ENCODE measurements at places on chromosomes 3 and 15.

DNA sequence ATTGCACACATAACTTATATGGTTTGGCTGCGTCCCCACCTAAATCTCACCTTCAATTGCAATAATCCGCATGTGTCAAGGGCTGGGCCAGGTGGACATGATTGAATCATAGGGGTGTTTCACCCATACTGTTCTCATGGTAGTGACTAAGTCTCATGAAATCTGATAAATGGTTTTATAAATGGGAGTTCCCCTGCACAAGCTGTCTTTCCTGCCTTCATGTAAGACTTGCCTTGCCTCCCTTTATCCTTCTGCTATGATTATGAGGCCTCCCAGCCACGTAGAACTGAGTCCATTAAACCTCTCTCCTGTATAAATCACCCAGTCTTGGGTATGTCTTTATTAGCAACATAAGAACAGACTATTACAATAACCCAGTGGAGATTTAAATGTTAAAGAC lies 653.9 kb downstream of the ROBO1 start:
- DNase-seq = no peak

GRCh38 chr3:104943974-104944373 lies 422.7 kb upstream of the ALCAM start:
- no peak for DNase-seq

GRCh38 chr15:70480196-70480856 lies 283.0 kb downstream of the UACA start:
- peak; percentile 77 for DNase-seq

GRCh38 chr15:96695426-96695825 lies 364.9 kb downstream of the NR2F2 start:
- no peak for DNase-seq

DNA sequence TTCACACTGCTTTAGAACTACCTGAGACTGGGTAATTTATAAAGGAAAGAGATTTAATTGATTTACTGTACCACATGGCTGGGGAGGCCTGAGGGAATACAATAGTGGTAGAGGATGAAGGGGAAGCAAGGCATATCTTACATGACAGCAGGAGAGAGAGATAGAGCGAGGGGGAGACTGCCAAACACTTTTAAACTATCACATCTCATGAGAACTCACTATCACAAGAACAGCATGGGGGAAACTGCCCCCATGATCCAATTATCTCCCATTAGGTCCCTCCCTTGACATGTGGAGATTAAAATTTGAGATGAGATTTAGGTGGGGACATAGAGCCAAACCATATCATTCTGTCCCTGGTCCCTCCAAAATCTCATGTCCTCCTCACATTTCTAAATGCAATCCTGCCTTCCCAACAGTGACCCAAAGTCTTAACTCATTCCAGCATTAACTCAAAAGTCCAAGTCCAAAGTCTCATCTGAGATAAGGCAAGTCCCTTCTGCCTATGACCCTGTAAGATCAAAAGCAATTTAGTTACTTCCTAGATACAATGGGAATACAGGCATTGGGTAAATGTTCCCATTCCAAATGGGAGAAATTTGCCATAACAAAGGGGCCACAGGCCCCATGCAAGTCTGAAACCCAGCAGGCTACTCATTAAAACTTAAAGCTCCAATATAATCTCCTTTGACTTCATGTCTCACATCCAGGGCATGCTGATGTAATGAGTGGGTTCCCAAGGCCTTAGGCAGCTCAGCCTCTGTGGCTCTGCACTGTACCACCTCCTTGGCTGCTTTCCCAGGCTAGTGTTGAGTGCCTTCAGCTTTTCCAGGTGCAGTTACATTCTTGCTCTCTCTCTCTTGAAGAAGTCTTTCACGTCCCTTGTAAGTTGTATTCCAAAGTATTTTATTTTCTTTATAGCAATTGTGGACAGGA lies 481.7 kb upstream of the TGFBR2 start:
- DNase-seq = no peak

- DNase-seq = no peak
Observed at GRCh38 chr3:58564456-58565160, 12.6 kb downstream of the FAM107A start.

DNA sequence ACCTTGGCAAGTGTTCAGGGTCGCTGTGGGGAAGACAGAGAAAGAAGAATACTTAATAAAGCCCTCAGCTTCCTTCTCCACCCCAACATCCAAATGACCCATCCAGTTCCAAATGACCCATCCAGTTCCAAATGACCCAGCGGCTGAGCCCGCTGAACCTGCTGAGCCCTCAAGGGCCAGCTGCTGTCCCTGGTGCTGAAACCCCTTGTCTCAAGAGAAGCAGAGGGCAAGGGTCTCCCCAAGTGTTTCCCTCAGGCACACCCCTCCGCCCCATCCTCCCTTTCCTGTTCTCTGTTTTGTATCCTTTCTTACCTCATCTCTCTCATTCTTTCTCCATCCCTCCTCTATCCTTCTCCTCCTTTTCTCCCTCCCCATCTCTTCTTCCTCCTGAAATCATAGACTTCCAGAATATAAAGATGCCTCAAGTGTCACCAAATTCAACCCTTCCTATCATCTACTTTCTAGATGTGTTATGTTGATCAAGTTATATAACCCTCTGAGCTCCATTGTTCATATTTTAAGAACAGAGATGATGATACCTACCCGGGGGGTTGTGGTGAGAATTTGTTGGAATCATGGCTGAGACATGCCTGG lies 29.0 kb downstream of the CCDC33 start:
- DNase-seq = peak; percentile 20

GRCh38 chr3:154102225-154102624 lies 19.0 kb upstream of the ARHGEF26 start:
- DNase-seq = no peak

DNA sequence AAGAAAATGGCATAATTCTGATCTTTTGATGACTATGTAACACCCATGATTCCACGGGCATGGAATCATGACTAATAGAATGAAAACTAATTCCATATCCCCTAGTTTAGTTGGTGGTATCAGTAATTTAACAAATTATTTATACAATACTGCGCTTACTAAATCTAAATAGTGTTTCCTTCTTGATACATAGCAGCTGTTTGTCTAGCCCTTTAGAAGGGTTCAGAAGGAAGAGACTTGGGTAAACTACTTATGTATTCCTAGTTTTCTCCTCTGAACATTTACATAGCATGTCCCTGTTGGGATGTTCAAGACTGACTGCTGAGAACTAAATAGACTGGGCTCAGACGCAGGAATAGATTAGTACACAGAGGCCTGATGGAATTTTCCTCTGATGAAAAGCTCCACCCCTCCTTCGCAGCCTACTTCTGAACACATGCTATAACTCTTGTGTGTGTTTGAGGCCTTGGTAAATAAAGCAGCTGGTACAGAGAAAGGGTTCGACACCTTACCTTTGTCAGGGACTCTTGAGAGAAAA lies 330.6 kb upstream of the LMCD1 start:
- DNase-seq = no peak

- DNase-seq = no peak
Observed at GRCh38 chr3:68103811-68104210, 449.4 kb upstream of the SUCLG2 start.

- no peak for DNase-seq
Observed at GRCh38 chr3:73591286-73591800, 33.4 kb downstream of the PDZRN3 start.

DNA sequence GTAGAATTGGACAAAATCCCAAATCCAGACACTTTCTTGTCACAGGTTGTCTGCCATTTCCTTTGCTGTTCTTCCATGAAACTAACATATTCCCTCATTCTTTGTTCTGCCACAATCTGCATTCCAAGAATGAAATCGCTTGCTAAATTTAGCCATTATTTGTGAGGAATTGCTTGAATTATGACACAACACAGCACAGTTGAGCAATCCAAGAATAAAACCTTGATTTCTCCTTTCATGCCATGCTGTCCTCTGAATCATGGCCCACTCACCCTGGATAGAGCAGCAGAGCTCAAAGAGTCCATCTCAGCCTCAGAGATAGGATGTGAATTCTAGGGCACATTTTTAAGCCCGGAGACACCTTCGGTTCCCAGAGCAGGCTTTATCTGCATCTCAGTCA lies 35.2 kb upstream of the GREM1 start:
- DNase-seq = no peak

- DNase-seq = no peak
Observed at GRCh38 chr3:35760146-35760545, 120.8 kb downstream of the ARPP21 start.

GRCh38 chr3:120280026-120280425 lies 5.0 kb downstream of the GPR156 start:
- DNase-seq = no peak

DNA sequence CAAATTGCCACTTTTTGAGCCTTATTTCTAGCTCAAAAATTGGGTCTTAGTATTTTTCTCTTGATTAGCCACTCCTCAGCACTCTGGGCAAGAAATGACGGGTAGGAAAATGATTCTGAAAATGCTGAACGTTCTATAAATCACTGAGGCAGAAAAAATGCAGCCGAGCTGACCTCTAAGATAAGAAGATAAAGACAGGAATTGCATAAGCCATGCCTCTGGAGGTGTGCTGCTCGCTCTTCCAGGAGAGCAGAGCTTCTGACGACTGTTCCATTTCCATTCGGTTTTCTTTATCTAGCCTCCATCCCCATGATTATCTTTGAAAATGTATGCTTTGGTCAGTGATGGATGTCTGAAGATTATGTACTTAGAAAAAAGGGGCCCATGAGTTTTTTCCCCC lies 558.8 kb upstream of the ADAMTS9 start:
- DNase-seq = no peak

GRCh38 chr15:31309893-31310606 lies 16.6 kb upstream of the KLF13 start:
- no peak for DNase-seq

- no peak for DNase-seq
Observed at GRCh38 chr3:169573148-169573547, 90.4 kb downstream of the MECOM start.

GRCh38 chr3:158644345-158644908 lies at the start of gene GFM1:
Gene GFM1, plus strand, starts transcription at chr3:158644527. Its CDS starts 108 bp downstream, at chr3:158644635.
- peak; percentile 88 for DNase-seq

DNA sequence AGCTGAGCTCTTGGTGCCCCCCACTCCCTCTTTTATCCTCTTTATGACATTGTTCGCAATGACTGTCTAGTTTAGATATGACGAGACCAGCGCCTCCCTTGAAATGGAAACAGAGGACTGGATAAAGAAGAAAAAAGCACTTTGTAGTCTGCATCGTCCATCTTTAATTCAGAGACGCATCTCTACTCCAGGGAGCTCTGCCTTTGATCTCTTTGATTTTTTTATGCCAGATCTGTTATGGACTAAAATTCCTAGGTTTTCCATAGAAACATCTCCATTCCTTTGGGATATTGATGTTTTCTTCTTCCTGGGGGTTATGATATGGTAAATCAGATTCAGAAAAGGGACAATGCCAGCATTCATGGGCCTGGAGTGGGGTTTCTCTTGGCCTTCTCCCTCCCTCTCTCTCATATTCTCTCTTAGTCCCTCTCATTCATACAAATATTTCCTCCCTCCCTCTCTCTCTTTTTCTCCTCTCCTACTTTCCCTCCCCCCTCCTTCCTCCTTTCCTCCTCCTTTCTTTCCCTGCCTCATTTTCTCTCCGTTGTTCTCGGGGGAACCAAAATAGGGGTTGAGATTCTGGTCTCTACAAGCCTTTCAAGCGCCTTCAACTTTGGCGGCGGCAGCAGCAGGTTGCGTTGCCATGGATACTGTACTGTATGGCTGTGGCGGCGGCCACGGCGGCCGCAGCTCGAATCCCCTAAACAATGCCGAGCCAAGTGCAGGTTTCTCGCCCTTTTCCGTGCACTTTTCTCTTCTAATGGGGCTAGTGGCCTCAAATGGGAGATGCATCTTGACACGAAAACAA lies 45.5 kb downstream of the ZIC4 start:
- DNase-seq = no peak

DNA sequence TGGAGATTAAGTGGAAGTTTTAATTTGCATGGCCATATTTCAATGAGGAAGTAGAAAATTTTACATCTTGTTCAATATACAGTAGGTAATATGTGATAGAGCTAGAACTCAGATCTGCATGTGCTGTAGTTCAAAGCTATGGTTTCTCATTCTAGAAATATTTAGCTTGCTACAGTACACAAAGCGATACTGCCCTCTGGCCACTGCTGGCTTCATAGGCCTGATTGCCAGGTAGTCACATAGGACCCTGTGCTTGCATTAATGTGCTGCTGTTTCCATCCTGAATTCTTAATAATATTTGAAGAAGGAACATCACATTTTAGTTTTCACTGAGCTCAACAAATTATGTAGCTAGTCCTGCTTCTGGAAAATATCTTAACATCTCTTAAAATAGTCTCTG lies 87.0 kb downstream of the PLSCR2 start:
- no peak for DNase-seq

DNA sequence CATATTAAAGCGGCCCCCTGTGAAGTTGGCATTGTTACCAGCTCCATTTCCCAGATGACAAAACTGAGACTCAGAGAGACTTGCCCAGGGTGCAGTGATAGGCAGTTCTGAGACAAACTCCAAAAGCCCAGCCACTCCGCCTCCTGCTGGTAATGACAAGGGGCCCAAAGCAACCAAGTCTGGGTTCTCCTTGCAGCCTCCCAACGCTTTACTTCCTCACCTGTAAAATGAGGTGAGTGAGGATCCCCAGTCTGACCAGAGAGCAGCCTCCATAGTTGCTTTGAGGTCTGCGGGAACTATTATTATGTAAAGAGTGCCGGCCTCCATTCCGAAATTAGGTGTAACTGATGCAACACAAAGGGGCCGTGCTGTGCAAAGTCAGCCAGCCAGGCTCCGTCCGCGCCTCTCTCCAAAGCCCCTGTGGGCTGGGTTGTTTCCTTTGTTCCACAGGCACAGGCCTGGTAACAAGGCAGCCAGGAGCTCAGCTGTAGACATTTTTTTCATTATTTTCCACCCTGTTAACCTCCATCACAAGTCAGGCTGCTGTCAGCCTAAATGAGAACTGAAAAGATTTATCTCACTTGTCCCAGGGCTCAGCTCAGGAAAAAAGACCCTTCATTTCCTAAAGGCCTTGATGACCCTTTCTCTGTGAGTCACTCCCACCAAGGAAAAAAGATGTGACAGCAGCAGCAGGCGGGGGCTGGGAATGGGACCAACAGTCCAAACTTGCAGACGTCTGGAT lies 139.1 kb upstream of the RAD18 start:
- DNase-seq = no peak

GRCh38 chr3:9233101-9233500 lies 16.3 kb downstream of the SRGAP3 start:
- no peak for DNase-seq

GRCh38 chr15:90142216-90143165 lies 40.2 kb upstream of the IDH2 start:
- DNase-seq = peak; percentile 49

DNA sequence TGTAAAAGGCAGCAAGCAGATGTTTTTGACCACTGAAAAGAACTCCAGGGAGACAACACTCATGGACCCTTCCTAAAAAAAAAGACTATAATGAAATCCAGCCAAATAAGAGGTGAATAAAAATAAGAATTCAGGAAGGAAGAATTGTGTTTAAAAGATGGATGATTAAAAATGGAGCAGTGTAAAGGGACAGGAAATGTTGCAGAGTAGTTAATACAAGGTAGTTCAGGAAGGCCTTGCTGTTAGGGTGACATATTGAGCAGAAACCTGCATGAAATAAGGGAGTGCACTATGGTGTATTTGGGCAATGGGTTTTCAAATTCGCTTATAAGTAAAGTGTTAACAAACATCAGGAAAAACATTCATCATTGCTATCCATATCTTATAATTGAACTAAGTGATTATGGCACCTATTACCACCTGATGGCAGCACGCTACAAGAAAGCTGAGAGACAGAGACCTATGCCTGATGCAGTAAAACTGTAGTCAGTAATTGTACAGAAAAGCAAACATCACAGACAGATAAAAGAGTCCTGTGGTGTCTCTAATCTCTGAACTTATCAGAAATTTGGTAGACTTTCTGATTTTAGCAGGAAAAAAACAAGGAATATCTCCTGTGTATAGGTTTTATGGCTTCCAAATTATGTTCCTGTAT lies 5.8 kb upstream of the DBR1 start:
- DNase-seq = peak; percentile 33

Data from stimulated activated naive CD8-positive, alpha-beta T cell treated with anti-CD3 and anti-CD28 coated beads, Interleukin-15, Interleukin-2, amounts not matched to agents 100 U/mL and 50 U/mL, for 24 hours (primary cell).